Umbilical cord (tissue), 2 donors: ENCODE measurements at places on chromosomes 2 and 18. TPM values are rescaled to one million over a fixed set of nuclear protein-coding genes. Genes with fewer than 3 reads are reported as not detected.

DNA sequence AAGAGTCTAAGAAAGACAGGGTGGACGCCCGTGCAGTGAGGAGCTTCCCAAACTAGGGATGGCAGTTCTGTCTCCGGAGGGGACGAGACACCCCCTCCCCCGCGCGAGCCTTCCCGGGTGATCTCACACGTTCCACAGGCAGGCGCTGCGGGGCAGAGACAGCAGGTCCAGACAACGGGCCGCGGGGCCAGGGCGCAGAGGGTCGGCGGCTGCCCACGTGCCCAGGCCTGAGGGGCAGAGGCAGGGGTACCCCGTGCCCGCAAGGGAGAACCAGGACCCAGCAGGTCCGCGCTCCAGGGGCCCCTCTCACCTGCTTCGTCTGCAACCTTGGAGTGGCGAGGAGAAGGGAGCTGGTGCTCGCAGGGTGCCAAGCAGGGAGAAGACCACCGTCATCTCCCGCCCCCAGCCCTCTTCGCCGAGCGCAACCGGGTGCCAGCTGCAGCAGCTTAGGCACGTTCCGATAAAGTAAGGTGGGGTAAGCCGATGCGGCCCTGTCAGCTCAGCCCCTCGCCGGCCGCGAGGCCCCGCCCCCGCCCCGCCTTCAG is at the start of gene GPR155:
Gene GPR155, minus strand, starts transcription at position 467 of the 545 bp plus-strand sequence. CDS start 5,073 bp downstream, outside the sequence.
- peak; percentile 66 for DNase-seq

DNA sequence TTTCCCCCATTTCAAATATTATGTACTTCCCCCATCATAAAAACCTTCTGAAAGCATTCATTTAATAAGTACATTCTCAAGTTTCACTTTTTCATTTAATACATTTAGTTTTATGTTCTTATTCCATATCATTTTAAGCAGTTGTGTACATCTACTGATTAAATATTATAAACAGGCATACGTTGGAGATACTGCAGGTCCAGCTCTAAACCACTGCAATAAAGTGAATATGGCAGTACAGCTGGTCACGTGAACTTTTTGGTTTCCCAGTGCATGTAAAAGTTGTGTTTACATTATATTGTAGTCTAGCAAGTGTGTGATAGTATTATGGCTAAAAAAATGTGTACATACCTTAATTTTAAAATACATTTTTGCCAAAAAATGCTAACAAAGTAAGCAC is 48.7 kb downstream of the TET3 start:
- no peak for DNase-seq

GRCh38 chr2:224838335-224838734 is 122.2 kb upstream of the CCDC195 start:
- no peak for DNase-seq

- DNase-seq, result no peak
These were observed 121.1 kb downstream of the HDAC4 start for GRCh38 chr2:239279508-239280295.

- DNase-seq, result no peak
These were observed 1.7 kb downstream of the CXCR4 start for GRCh38 chr2:136116151-136116812.

The POMC gene
- 0.72 TPM for total RNA-seq

The GTF2A1L gene
- 99.9 TPM for total RNA-seq
